T follicular helper cell (primary cell): ENCODE measurements at places on chromosomes 1 and 21.

DNA sequence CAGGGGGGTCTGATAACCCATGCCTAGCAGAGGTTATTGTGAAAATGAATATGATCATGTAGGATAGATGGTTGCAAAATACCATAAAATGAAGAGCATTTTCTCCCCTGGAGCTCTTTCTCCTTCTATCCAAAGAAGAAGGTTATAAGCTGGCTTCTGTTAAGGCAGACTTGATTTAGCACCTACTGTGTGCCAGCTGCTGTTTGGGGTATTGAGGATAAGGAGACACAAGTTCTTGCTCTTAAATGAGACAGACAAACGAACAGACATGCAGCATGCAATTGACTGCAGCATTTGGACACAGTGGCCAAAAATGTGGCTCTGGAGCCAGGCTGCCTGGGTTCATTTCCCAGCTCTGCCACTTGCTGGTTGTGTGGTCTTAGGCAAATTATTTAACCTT, 39.8 kb upstream of the ID3 start:
- DNase-seq = no peak

- DNase-seq = no peak
Observed at GRCh38 chr1:194062526-194062925, 876.1 kb upstream of the B3GALT2 start.

DNA sequence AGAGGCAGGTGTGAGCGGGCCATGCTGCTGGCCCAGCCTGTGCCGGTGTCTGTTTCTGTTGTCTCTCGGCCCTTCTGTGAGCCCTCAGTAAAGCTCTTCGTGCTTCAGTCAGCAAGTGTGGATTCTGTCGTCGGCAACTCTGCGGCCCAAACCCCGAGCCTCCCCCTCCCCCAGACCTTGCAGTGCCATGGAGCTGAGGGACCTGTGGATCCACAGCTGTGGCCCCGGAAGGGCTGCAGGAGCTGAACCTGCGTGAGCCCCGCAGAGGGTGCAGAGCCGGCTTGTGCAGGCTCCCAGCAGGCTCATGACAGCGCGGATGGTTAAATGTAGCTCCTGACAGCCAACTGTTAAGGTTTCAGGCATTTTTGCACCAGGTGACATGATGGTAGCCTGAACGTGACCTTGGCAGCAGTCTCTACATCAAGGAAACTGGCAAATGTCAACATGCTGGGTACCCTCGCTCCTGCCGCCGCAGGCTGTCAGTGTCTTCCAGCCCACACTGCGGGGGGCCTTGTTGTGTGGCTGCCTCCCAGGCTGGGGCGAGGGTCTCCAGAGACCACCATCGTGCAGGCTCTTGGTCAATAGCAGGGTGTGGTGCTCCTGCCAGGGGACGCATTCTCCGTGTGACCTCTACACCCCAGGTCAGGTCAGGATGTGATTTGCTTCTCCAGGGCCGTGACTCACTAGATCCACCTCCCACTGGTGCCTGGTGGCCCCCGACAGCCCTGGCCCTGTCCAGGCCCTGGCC, 7.0 kb downstream of the LRRC3 start:
- DNase-seq = no peak

DNA sequence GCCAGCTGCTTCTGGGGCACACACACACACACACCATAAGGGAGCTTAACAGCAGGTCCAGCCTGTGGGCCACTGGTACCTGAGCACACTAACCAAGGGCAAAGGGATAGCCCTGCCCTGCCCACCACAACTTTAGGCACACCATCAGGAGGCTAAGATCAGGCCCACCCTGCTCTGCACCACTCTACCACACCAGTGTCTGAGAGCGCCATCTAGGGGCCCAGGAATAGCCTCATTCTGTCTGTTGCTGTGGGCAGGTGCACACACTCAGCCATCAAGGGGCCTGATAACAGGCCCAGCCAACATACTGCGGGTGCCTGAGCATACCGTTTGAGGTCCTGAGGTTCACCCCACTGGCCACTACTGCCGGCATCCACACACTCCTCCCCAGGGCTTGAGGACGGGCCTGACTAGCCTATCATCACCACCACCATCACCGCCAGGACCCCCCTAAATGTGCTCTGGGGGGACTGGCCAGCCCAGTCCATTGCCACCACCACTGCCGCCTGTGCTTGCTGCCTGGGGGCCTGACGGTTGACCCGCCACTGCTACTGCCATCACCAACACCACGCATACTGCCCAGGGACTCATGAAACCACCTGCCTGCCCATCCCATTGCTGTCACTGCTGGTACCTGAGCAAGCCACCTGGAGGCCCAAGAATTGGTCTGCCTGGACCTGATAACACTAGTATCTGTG, 31.3 kb downstream of the NSL1 start:
- DNase-seq = peak; percentile 24
